Colonic mucosa (tissue), 4 donors: ENCODE measurements at places on chromosomes 16 and 17. TPM values are rescaled to one million over a fixed set of nuclear protein-coding genes. Genes with fewer than 3 reads are reported as not detected.

The SLC12A3 gene
- total RNA-seq: not detected

The ZFP3 gene
- 6.3 TPM for total RNA-seq

The RHBDF2 gene
- 23.9 TPM for total RNA-seq

The SLC16A13 gene
- total RNA-seq: 13.9 TPM

The VMO1 gene
- total RNA-seq: 0.91 TPM

The CDH5 gene
- 15.2 TPM for total RNA-seq

The GFAP gene
- 0.20 TPM for total RNA-seq

The SSTR5 gene
- total RNA-seq: 0.37 TPM

The SLC13A2 gene
- total RNA-seq: 40.5 TPM

The FA2H gene
- total RNA-seq: 75.7 TPM

The DBNDD1 gene
- total RNA-seq: 5.5 TPM

The CES1 gene
- 9.1 TPM for total RNA-seq

The CARD14 gene
- 0.29 TPM for total RNA-seq

The PYY gene
- 258 TPM for total RNA-seq

The ABCA6 gene
- 5.9 TPM for total RNA-seq

The PPP1R27 gene
- not detected for total RNA-seq

The WNK4 gene
- total RNA-seq: 54.6 TPM

The KCNH6 gene
- 0.80 TPM for total RNA-seq

The ZP2 gene
- 0.27 TPM for total RNA-seq

The TBX6 gene
- total RNA-seq: 1.6 TPM

The TTYH2 gene
- 0.86 TPM for total RNA-seq

The CPHXL2 gene
- total RNA-seq: not detected

The TBC1D3C gene
- not detected for total RNA-seq

The MYH1 gene
- not detected for total RNA-seq

The CLEC16A gene
- total RNA-seq: 29.6 TPM

The ODAD4 gene
- total RNA-seq: 0.15 TPM

The MXRA7 gene
- 39.3 TPM for total RNA-seq

The DUSP3 gene
- 68.7 TPM for total RNA-seq
